ENCODE measurements at places on chromosomes 6 and 20.

DNA sequence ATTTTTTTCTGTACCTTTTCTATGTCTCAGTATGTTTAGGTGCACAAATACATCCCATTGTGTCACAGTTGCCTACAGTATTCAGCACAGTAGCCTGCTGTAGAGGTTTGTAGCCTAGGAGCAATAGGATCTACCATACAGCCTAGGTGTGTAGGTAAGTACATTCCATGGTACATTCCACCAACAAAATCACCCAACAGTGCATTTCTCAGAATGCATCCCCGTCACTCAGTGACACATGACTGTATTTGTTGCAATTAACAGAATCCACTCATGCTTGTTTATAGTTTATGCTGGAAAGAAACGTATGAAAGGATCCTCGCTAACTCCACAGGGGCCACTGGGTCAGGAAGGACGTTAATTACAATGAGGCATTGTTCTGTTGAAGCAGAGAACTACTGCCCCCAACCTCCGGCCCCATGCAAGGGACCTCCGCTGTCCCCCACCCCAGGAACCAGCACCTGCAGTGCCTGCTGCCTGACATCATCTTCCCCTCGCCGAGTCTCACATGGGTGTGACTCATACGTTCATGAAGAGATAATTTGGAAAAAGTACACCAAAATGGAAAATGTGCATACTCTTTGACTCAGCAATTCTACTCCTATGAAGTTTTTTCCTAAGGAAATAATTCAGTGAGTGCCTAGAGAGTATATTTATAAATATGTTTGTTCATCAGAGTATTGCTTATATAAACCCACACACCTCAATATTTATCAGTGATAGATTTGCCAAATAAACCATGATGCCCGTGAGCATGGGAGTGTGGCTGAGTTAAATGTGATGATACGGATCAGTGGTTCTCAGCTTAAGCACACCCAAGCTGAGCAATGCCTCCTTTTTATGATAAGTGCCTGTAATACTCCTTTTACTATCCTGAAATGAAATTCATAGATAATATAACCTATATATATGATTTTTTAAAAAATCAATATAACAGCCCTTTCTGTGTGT, 156.4 kb upstream of the ECI2 start:
- DNase-seq: no peak

- no peak for DNase-seq
Measured at GRCh38 chr6:128494440-128494839, 26.0 kb downstream of the PTPRK start.

GRCh38 chr20:3174442-3175261, 1.3 kb upstream of the LZTS3 start:
- DNase-seq: no peak

DNA sequence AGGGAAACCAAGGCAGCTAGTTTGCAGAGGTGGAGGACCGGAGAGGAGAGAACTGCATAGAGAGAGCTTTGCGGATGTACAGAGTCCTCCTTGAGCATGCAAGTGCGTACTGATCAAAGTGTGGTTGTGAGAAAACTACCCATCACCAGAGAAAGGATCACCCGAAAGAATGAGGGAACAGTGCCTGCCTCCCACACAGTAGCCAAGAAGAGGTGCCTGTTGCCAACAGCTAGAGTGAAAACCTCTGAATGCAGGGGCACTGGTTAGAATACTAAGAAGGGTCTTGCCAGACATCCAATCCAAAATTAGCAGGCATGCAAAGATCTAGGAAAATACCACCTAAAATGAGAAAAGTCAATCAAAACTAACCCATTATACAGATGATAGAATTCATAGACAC, 166.6 kb upstream of the AKAP12 start:
- no peak for DNase-seq

- no peak for DNase-seq
Measured at GRCh38 chr6:38715016-38715689, at the start of gene DNAH8. Gene DNAH8 (plus strand): TSS chr6:38715311. CDS start chr6:38722810, 7,499 bp downstream.

Data from K562 (cell line).